ENCODE measurements at places on chromosomes 1 and 21.

DNA sequence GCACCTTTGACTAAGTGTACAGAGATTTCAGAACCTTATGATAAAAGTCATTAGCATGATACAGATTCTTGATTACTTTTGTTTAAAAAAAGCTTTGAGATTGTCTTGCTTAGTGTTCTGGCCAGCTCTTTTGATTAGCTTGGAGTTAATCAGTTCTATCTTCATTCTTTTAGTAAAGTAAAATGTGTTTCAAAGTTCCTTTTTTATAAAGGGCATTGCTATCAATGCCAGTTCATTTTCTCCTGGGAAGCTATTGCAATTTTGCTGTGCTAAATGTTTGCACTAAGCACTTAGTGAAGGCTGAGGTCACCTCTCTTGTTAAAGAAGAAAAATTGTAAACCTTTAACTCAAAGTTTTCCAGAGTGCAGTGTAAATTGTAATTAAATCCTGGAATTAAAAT is 946.7 kb upstream of the TMPRSS15 start:
- no peak for DNase-seq

DNA sequence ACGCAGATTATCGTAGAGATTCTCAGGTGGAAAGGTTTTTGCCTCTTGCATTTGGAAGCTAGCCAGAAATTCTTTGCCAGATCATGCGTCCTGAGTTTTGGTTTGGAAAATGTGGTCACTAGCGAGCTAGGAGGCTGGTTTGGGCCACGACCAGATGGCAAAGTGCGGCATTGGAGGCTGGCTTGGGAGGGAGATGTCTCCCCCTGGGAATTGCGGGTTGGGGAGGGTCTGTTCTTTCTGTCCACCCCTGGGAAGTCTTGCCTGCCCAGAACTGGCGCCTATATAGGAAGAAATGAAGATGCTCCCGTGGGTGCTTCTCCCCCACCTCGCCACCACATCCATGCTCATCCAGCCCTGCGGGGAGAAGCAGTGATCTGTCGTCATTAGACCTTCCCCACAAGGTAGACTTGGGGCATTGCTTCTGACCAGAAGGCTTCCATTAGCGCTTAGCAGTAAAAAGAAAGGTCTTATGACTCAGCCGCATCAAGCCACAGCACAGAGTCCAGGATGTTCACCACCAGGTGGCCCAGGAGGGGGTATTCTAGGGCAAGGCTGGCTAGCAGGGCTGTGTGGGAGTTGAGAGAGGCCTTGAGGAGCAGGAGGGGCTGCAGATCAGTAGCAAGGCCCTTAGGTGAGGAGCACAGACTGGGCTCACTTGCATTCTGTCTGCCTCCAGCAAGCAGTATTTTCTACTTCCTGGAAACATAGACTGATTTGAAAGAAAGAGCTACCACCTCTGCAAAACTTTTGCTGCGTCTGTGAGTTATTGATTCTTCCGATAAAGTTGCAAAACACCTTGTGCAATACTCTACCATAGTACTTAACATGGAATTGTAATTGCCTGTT is 1.5 kb upstream of the PTP4A2 start:
- peak; percentile 96 for DNase-seq

GRCh38 chr1:12059722-12060464 is 3.2 kb upstream of the TNFRSF8 start:
- DNase-seq = peak; percentile 74

DNA sequence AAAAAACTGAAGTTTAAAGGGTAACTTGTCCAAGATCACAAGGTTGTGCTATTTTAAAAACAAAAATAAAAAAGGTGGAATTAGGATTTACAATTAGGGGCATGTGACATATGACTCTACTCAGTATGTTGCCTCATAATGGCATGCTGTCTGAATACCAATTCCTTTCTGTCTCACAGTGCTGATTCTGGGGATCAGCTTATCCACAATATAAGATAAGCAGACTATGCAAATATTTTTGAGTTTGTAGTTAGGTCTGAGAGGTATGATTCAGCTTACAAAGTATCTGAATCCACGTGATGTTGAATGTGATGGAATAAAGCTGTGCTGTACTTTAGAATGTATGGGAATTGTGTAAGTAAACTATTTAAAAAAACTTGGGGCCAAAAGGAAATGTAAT is 216.6 kb downstream of the HHIPL2 start:
- no peak for DNase-seq

- DNase-seq = peak; percentile 37
Observed at GRCh38 chr1:84152649-84153056, 8.6 kb downstream of the PRKACB start.
